HFFc6 (cell line): ENCODE measurements at places on chromosomes 2 and 18. TPM values are rescaled to one million over a fixed set of nuclear protein-coding genes. Genes with fewer than 3 reads are reported as not detected.

The SRD5A2 gene
- not detected in 3 replicates for total RNA-seq

DNA sequence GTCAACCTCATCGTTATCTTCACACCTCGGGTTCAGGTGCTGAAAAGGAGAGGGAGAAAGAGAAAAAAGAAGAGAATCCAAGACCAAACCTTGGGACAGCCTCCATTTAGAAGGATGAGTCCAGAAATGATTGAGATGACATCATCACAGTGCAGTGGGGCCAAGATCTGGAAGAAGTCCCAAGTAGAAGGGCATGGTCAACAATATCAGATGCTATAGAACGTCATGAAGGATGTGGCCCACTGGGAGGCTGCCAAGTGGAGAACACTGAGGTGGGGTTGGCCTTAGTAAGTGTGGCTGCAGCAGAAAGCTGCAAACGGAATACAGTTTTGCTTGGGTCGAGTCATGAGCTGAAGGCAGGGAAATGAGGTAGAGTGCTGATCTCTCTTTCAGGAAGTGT, 91.1 kb upstream of the FZD7 start:
- no peak for DNase-seq

DNA sequence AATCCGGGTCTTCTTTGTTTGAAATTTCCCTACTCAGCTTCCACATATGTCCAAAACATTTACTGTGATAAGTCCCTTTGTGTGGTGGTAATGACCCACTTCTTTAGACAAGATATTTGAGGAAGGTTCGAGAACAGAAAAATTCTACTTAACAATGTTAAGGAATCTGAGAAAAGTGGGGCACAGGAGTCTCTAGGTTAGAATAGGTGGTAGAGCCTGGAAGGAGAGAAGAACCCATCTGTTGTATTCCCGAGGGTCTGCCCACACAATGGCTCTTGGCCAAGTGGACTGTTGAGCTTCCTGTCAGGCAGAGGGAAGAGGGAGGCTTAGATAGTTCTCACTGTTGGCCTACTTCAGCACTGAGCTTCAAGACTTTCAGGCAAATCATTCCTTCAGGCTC, 4.3 kb downstream of the IGFBP2 start:
- no peak for DNase-seq

DNA sequence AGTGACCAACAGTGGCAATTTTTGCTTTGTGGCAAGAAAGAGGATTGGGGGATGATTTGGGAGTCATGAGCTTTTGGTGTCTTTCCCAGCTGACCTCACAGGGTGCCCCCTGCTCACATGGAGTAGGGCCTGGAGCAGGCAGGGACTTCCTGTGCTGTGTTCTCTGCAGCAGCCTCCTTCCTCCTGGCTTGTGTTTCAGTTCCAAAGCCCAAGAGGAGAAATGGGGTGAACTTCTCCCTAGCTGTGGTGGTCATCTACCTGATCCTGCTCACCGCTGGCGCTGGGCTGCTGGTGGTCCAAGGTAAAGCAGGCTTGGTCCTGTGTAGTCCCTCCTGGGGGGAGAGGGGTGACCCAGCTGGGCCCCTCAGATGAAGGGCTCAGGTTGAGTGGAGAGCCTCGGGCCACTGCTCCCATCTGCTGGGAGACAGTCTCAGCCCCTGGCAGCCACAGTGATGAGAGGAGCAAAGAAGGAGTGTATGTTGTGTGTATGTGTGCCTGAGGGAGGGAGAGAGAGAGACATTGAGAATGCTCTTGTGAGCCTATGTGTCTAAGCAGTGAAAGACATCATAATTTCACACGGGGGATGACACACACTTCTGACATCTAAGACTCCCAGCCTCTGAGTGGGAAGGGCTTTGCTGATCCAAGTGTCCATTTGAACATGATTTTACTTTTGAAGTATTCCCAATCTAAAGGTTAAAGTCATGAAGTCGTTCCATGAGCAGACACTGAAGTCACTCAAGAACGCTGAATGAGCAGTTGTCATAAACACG, 27.2 kb downstream of the MARCO start:
- DNase-seq, result no peak

DNA sequence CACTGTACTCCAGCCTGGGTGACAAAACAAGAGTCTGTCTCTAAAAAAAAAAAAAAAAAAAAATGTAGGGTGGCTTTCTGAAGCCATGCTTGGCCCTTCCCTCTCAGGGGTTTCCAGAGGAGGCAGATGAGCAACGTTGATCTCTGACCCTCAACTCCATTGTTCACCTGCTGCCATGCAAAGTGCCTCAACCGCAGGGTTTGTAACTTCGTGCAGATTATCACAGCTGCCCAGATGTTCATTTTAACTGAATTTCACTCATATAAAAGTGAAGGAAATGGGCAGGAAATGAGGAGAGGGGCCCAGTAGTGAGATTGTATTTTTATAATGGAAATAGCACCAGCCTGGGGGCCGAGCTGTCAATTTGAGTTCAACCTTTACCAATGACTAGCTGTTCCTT, 14.9 kb upstream of the B3GNT2 start:
- DNase-seq, result no peak

DNA sequence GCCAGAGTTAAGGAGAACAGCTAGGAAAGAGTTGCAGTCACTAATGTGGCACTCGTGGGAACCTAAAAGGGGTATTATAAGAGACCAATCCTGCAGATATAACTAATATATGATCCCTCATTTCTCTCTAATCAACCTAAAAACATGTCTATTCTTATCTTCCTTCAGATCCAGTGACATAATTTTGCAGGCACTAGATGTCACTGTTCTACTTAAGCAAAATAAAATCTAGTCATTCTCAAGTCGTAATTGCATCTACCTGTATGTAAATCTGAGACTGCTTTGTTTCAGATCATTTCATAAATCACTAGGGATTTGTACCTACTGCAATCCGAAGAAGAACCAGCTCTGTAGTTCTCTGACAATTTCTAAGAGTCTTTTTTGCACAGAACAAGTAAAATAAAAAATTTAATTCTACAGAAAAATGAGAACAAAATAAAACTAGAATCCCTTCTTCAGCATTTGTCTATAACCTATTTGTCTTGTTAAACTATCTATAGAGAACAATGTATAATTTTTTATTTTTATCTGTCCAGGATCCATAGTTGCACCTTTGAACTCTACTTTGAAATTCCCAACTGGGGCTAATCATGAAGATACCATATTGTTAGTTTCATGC, 56.5 kb upstream of the ERBB4 start:
- DNase-seq, result peak; percentile 28

- DNase-seq, result no peak
These were observed 97.6 kb upstream of the TMEM178A start for GRCh38 chr2:39568116-39568515.

GRCh38 chr18:68428661-68429060, 286.2 kb downstream of the TMX3 start:
- no peak for DNase-seq

DNA sequence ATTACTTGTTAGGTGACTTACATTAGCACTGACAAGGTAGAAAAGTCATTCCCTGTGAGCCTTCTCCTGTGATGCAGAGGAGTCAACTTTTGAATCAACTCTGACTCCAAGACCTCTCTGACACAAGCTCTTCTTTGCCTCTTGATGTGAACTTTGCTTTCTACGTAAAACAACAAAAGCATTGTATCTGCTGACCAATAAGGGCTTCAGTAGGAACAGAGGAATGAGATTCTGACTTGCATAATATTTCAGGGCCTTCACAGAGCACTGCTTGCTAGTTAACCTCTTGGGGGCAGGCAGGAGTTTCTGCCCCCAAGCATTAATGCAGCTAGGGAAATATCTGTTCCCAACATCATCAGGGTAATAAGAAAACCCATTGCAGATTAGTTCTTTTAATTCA, 791.5 kb downstream of the BCL11A start:
- DNase-seq, result no peak

The ALPP gene
- total RNA-seq, result not detected in 2 replicates

DNA sequence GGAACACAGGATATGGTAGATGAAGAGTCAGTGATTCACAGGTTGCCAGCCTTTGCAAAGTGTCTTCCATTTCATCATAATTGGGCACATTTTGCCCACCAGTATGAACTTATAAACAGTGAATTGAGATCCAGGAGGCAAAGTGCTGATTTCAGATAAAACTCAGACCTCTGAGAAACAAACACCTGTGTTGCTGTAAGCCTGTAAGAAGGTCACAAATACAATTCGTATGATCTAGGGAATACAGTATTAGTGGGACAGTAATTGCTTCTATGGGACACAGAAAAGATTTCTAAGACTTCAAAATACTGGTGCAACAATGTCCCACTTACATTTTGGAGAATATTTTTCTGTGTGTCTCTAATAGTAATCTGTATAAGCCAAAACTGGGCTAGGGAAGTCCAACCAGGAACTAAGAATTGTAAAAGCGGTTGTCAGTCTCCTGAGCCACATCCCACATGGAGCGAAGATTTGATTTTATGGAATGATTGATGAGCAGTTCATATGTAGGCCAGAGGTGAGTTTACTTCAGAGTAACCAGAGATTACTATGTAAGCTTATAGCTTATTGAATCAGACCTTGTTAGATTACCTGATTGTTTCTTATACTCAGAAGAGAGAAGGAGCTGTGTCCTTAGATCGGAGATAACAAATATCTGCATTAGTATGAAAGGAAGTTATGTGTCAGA, 728.4 kb downstream of the LRRTM4 start:
- no peak for DNase-seq

DNA sequence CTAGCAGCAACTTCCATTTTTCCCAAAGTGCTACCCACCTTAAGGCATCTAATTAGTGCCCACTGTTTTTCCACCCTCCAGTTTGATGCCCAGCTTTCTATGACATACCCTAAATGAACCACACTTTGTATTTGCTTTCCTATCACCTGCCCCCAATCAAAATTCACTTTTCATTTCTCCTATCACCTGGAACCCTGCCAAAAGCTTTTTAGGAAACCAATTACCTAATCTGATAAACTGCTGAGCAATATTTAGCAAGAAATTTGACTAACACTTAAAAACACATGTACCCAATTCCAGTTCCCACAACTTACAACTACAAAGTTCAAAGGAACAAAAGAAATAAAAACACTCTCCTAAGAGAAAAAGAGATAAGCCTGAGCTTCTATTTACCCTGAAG, 71.7 kb downstream of the IKZF2 start:
- no peak for DNase-seq

- DNase-seq, result no peak
These were observed 296.3 kb upstream of the KCNJ3 start for GRCh38 chr2:154402213-154402612.

GRCh38 chr2:155518094-155518493, 814.4 kb downstream of the NR4A2 start:
- DNase-seq, result no peak

DNA sequence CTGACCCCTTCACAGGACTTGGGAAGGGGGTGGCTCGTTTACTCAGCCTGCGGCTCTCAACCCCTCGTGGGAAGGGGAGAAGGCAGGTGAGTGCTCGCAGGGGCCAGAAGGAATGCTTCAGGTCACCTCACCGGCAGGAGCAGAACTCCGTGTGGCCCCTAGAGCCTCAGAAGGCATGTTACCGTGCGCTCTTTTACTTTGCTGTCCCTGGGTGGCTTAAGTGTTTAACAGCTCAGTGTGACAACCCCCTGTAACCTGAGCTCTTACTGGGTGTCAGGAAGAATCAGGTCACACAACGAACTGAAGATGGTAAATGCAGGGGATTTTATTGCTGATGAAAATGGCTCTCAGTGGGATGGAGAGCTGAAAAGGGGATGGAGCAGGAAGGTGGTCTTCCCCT, 1235.4 kb downstream of the LRP1B start:
- no peak for DNase-seq

- DNase-seq, result peak; percentile 58
These were observed 9.3 kb downstream of the GGCX start for GRCh38 chr2:85551698-85552678.

- no peak for DNase-seq
These were observed 79.6 kb downstream of the WDSUB1 start for GRCh38 chr2:159206736-159207380.

- DNase-seq, result peak; percentile 52
These were observed 43.4 kb downstream of the ITGB6 start for GRCh38 chr2:160156665-160157064.

DNA sequence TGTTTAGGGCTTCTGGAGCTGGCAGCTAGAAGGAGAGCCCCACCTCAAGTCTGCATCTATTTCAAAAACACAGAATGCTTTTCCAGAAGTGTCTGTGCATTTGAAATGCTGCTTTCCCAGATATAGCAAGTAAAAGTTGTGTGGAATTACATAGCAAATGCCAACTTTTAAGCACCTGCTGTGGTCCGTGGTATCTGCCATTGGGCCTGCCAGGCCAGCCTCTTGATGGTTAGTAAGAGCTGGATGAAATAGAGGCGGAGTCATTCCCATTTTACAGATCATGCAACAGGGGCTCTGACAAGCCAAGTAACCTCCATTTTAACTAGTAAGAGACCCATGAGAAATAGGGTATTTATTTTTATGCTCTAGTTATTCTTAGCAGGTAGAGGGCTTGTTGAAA, 61.6 kb downstream of the MGAT5 start:
- DNase-seq, result no peak

- DNase-seq, result no peak
These were observed 44.6 kb downstream of the ADD2 start for GRCh38 chr2:70723286-70723885.

- DNase-seq, result no peak
These were observed 541.8 kb downstream of the NUP35 start for GRCh38 chr2:183666031-183666430.

DNA sequence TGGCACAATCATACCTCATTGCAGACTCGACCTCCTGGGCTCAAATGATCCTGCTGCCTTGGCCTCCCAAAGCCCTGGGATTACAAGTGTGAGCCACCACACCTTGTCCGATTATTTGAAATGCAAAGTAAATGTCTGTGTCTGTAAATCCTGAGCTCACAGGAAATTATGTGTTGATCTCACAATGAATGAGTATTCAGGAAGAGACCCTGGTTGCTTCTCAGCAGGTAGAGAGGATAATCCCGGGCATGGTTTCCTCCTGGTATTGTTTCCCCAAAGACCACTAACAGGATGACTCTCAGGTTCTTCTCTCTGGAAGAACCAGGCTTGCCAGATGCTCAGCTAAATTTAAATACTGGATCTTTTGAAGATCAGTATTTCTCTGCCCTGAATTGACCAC, 147.6 kb downstream of the LDLRAD4 start:
- no peak for DNase-seq

The GALNT5 gene
- 29.0 to 69.1 TPM (median 46.3 TPM) in 3 replicates for total RNA-seq

DNA sequence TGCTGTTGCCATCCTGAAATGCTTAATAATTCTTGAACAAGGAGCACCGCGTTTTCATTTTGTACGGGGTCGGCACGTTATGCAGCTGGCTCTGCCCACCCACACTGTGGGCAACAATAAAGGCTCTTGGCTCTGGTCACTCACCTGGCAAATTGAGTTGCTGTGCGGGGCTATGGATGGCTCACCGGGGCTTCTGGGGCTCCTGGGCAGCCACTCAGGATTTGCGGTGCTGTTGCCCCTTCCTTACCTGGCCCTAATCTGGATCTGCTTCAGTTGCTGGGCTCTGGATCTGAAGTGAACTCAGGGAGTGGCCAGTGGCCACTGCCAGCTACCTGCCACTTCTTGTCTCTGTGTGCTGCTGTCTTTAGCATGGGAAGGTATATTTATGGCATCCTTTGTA, 22.7 kb downstream of the RHOB start:
- no peak for DNase-seq

GRCh38 chr2:224122542-224122941, 83.5 kb upstream of the SERPINE2 start:
- DNase-seq, result no peak
